ENCODE measurements at places on chromosomes 11 and 22.
A peak's percentile ranks its signal among the peaks of the same experiment; 100 is the strongest.

DNA sequence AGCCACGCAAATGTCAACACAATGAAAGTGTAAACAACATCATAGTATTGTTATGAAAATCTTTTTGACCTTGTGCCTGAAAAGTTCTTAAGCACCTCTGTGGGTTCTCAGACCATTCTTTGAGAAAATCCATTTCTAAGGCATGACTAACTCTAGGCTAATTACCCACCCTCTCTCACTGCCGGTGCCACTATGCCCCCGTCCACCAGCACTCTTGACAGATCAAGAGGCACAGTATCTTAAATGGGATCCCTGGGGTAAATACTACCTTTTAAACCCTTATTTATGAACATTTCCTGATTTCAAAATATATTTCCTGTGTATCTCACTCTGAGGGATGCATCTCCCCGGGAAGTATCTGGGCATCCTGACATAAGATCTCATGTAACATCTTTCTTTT, 607.5 kb downstream of the METTL15 start:
- no peak for DNase-seq

- no peak for DNase-seq
Observed at GRCh38 chr11:118126082-118126838, 26.4 kb downstream of the SCN4B start.

GRCh38 chr11:1460396-1460985, 26.1 kb downstream of the MOB2 start:
- DNase-seq: no peak

- no peak for DNase-seq
Observed at GRCh38 chr11:42857344-42857743, 454.5 kb upstream of the API5 start.

- DNase-seq: peak; percentile 54
Observed at GRCh38 chr11:65429724-65430405, 7.3 kb downstream of the NEAT1 start.

DNA sequence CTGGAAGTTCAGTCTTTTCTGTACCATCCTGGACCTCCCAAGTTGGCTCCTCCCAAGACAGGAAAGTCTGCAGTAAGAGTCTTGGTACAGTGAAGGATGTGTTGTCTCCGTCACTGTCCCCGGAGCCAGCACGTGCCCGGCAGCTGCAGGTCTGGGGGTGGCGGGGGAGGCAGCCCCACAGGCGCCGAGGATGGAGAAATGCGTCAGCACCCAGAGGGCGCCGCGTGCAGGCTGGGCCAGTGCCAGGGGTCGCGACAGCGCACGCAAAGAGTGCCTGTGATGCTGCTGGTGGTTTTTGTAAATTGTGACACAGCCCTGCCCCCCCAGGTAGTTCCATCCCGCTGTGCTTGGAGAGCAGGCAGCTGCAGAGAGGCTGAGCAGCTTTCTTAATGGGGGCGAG, 1200.5 kb downstream of the BRD1 start:
- DNase-seq: no peak

GRCh38 chr11:132620423-132620822, 911.9 kb downstream of the OPCML start:
- DNase-seq: no peak

GRCh38 chr22:48838846-48839730, 988.6 kb downstream of the BRD1 start:
- DNase-seq: no peak

DNA sequence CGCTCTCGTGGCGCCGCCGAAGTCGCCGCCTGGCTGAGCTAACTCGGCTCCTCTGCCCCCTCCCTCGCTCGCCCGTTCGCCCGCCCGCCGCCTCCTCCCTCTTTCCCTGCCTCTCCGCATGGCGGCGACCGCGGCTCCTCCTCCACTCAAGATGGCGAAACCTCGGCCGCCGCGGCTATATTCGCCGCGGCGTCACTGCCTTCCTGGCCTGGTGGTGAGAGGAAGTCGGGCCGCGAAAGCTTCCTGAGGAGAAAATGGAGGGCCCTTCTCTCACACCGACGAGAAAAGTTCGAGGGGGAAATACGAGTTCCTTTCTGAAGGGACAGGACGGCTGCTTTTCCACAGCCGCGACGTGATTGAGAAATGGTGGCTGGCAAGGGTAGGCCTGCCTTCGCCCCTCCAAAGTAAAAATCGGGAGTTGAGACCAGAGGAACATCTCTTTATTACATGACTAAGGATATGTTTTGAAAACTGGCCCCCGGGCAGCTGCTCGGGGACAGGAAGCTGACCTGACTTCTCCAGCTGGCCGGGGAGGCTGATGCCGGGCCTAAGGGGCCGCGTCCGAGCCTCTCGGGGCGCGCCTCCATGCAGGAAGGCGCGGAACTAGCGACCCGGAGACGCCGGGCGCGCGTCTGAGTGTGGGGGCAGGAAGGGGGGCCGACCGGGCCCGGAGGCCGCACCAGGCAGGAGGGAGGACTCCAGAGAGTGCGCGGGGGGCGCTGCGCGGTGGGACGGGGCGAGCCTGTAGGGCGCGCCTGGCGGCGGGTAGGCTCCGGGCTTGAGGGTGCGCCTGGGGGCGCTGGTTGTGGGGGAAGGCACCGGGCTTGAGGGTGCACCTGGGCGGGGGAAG, at the start of gene DDX6:
TSS of gene DDX6 (minus strand) at position 54 of the 850 bp plus-strand sequence. CDS start 4,913 bp downstream, outside the sequence.
- peak; percentile 66 for DNase-seq

- no peak for DNase-seq
Observed at GRCh38 chr11:132639403-132639802, 892.9 kb downstream of the OPCML start.

DNA sequence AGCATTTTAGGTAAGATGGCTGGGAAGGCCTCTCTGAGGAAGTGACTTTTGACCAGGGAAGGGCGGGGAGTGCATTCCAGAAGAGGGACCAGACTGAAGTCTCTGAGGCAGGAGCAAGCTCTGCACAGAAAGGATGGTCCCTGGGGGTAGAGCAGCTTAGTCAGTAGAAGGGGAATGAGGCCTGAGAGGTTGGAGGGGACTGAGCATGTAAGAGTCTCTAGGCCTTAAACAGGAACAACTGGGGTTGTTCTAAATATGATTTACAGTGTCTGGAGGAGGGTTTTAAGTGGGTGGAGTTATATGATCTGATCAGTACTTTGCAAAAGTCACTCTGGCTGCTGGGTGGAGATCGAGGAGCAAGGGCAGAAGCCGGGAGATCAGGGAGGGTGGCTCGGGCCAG, 31.7 kb upstream of the TEF start:
- DNase-seq: no peak
